Activated T-cell treated with anti-CD3 and anti-CD28 coated beads for 24 hours (primary cell): ENCODE measurements at places on chromosomes 4 and X.

GRCh38 chr4:8591114-8591513, 1.5 kb upstream of the CPZ start:
- no peak for DNase-seq

DNA sequence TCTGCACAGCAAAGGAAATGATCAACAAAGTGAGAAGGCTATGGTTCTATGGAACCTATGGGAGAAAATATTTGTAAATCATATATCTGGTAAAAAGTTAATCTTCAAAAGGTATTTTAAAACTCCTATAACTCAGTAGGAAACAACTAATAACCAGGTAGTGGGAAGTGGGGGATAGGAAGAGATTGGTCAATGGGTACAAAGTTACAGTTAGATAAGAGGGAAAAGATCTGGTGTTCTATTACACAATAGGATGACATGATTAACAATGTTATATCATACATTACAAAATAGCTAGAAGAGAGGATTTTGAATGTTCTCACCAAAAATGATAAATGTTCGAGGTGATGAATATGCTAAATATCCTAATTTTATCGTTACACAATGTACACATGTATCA, 46.3 kb downstream of the NDNF start:
- no peak for DNase-seq

- DNase-seq: no peak
These were observed 38.8 kb downstream of the TBCK start for GRCh38 chr4:106277140-106277675.

DNA sequence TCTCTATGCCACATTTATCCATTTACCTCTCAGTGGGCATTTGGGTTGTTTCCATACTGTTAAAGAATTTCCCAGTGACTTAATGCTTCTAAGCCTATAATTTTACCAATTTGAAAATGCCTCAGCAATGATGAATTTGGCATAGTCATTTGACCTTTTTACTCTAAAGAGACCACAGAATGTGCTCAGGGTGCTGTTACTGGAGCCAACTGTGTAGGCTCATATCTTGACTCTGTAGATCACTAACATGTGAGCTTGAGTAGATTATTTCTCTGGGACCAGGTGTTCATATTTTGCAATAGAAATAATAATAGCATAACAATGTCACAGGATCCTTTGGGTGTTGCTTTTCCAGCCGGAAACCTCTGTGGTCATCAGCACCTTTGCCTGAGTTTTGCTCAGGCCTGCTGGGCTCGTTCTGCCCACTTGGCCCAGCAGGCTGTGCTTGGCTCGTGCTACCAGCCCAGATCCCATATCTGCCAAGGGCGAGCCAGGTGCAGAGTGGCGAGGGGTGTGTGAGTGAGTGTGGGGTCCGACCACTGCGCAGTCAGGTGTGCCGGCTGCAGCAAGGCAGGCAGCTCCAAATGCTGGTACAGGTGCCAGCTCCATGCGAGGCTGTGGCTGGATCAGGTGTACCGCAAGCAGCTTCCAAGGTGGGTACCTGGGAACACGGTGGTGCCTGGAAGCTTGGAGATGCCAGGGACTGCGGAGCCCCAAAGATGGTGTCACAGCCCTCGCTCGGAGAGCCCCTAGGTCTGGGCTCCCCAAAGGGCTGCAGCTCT, 70.6 kb upstream of the ANK2 start:
- DNase-seq: no peak

DNA sequence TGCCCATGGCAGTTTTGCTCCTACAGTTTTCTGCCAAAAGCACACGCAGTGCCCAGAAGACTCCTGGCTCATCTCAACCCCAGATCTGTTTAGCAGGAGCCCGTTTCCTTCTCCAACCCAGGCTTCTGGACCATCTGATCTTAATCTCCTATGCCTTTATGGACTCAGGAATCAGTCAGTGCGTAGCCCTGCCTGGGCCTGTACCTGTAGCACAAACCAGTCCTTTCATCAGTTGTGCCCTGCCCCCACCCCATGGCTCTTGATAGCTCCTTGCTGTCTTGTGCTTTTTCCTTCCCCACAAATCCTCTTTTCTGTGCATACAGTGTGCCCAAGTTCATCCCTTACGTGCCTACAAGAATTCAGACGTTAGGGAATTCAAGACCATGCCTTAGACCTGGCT, 1.5 kb downstream of the ZNF718 start:
- no peak for DNase-seq

DNA sequence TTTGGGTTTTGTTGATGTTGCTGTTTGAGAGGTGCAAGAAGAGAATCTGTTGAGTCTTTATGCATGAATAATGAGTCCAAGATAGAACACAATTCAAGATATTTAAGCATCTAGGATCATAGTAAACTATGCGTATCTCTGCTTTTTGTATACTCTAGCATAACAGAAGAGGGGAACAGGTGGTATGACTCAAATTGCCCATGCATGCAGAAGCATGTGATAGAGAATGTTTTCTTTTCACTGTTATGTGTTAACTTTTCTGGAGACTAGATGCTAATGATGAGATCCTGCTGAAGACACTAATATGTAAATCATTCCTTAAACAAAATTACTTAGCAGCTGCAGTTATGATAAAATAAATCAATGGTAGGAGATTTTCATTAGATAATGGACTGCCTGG, 165.3 kb upstream of the FTHL17 start:
- DNase-seq: no peak

GRCh38 chrX:27966955-27967354, 14.3 kb downstream of the DCAF8L1 start:
- no peak for DNase-seq

- no peak for DNase-seq
These were observed 49.5 kb downstream of the CD99L2 start for GRCh38 chrX:150848914-150849365.

GRCh38 chrX:132406106-132406505, 82.7 kb downstream of the MBNL3 start:
- no peak for DNase-seq

DNA sequence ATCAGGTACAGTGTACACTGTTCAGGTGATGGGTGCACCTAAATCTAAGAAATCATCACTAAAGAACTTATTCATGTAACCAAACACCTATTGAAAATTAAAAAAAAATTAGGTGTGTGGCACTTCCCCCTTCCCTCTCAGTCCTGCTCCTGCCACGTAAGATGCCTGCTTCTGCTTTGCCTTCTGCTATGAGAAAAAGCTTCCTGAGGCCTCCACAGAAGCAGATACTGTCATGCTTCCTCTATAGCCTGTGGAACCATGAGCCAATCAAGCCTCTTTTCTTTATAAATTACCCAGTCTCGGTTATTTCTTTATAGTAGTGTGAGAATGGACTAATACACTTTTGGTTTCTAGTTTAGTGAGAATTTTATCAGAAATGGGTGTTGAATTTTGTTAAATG, 459.8 kb upstream of the DIPK2B start:
- DNase-seq: no peak

DNA sequence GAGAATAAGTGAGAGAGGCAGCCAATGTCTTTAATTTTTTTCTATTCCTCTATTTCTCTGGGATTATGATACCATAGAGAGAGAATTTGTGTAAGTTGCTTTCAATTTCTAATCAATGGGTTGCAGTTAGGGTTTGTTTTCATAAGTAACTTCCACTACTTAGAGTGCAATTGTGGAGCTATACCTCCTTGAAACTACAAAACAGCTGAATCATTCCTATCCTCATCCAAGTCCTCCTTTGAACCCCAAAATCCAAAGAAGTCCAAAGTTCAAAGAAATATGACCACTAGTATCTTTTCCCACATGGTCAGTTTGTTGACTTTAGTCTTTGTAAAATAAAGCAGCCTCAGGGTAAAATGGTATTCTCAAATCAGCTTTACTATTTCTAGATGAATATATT, 1085.4 kb upstream of the INTU start:
- DNase-seq: no peak

GRCh38 chrX:119570351-119570835, 4.0 kb upstream of the UBE2A start:
- DNase-seq: no peak

- DNase-seq: no peak
These were observed 11.4 kb upstream of the NKRF start for GRCh38 chrX:119617517-119618164.

- no peak for DNase-seq
These were observed 19.9 kb downstream of the RPS6KA6 start for GRCh38 chrX:84168095-84168494.

GRCh38 chr4:86522349-86522748, 71.8 kb upstream of the PTPN13 start:
- no peak for DNase-seq

DNA sequence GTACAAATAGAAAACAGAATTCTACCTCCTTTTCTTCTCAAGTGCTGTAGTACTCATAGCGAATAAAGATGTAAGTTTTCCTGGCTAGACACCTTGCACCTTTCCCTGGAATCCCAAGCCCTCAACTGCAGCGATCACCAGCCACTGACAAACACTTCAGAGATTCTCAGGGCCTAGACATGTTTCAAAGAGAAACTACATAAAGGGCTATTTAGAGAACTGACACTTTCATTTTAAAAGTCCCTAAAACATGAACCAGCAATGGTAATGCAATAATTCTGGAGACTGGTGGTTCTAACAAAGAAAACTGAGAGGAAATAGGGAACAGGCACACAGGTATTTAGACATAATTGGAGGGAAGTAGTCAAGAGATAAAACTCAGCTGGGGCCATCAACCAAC, 35.7 kb downstream of the FANCB start:
- DNase-seq: no peak

DNA sequence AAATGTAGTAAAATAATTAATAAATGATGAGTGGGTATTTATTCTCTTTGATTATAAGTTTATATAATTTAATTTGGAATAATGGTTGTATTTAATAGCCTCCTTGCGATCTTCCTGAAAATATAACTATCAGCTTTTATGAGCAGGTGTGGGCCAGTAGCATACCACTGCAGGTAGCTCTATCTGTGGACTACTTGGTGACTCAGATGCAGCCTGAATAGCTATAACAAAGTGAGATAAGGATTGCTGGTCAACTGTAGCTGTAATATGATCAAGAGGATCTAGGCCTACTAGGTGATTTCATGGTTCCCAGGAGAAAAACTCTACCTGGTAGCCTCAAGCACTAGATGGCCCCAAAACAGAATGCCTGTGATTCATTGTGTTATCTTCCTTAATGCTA, 47.1 kb upstream of the BMP15 start:
- DNase-seq: no peak

DNA sequence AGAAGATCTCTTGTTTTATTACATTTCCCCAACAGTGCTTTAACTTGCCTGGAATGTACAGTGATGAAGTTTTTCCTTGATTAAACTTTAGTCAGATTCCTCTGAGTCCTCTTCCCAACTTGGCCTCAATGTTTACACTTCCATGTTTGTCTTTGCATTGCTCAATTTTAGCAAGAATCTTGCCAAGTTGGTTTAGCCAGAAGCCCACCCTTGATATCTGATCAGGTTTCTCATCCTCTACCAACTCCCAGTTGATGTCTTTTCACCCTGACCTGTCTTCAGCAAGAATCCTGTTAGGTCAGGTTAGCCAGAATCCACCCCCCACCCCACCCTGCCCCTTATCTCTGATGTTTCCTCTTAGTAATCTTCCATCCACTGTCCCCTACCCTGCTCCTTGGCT, 120.9 kb downstream of the MBNL3 start:
- DNase-seq: no peak

DNA sequence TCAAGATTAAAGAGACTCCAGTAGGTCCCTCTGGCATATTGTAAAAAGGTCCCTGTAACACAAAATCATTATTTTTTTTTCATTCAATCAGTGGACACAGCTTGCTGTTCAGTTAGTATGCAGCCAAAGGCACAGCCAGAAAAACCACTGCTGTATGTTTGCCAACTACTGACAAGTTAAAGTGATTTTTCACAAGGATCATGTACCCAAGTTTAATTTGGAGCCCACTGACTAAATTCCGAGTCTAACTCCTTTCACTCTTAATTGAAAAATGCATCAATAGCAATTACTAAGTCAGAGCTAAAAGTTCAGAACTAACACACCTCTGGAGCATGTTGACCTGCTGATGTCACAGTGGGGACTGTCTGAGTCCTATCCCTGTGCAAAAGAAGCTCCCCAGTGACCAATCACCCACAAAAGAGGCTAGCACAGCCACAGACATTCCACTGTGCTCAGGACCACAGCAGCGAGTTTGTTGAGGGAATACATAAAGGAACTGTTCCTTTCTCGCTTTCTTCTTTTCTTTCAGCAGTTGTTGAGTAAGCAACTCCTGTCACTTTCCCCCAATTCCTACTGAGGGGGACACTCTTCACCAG, 60.4 kb downstream of the STX18 start:
- DNase-seq: no peak

DNA sequence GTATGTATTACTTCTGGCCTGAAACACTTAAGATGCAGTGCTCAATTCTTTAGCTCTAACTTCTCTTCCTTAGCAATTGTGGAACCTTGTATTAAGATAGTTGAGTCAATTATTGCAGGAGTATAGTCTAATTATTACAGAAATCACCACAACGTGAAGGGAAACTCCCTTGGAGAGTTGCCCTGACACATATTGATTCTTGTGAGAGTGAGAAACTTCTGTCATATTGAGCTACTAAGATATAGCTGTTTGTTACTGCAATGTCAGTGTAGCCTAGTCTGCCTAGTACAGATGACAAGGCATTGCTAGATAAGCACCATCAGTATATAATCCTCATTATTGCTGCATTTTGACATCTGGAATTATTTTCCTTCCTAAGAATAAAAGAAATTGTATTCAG, 82.7 kb upstream of the TEX13C start:
- DNase-seq: no peak

- DNase-seq: peak; percentile 68
These were observed 4.0 kb upstream of the ZNF518B start for GRCh38 chr4:10461091-10461849.

DNA sequence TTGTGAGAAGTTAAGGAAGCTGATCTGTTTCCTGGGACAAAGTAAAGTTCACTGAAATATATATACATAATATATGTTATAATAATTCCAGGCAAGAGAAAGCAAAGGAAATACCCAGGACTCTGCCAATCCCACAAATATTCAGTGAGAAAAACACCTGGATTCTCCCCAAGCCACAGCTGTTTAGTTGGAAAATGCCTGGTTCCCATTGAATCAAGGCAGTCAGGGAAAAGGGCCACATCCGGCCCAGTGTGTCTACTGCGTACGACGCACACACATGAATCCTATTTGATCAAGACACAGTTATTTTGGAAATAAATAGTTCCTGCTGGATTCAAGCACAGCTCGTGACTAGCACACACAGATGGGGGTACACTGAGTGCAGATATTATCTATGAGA, 6.3 kb upstream of the DCHS2 start:
- DNase-seq: no peak

DNA sequence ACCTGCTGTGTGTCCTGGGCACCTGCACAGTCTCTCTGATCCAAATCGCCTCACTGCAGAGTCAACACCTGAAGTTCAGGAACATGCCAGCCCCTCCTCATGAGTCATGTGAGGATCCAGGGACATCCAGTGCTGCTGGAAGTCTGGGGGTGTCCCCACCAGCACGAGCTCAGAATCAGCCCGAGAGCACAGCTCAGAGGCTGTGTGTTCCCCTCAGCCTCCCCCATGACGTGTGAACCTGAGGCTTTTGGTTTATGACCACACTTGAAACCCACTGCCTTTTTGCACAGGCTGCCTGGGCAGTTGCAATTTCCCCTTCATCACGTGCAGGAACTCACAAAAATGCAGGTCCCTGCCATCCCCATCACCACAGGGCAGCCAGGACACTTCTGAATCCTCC, 47.1 kb downstream of the PPP2R2C start:
- DNase-seq: no peak
